Activated CD4-positive, alpha-beta T cell treated with anti-CD3 and anti-CD28 coated beads for 36 hours (primary cell): ENCODE measurements at places on chromosomes 3 and 15. TPM values are rescaled to one million over a fixed set of nuclear protein-coding genes. Genes with fewer than 3 reads are reported as not detected.

GRCh38 chr3:65713016-65713415, 325.7 kb downstream of the MAGI1 start:
- H3K27ac ChIP-seq = no peak overlapping the region
- H3K36me3 ChIP-seq = no peaks in the 10 kb centered on the region
- DNase-seq = no peak

The HCLS1 gene
- 200 TPM for total RNA-seq

DNA sequence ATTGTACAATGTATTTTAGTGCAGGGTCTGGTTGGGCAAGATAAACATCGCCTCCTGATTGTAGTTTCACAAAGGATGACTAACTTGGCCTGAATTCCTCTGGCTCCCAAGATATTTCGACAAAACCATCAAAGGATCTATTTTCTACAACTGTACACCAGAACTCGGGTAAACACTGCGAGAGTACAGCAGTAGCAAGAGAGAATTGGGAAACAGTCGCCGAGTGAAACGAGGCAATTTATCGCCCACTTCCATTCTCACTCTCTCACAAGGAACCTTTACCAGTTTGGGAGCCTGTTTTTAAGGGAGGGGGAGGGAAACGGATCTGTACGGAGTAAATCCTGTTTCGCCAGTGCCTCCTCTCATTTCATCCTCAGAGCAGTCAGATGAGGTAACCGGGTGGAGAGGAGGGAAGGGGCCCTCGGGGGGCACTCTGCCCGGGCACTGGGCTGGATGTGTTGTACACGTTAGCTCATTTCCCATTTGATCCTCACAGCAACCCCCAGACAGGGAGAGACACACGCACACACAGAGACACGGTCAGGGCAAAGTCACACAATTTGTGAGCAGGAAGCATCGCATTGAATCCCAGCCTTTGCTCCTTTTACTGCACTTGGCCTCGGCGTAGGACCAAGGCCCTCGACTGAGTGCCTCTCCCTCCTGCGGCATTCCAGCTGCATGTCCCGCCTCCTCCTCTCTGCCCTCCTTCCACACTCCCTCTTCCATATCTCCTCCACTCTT, 120.1 kb downstream of the LIPC start:
- peak overlapping the region; percentile 10 for H3K27ac ChIP-seq
- no peaks in the 10 kb centered on the region for H3K27me3 ChIP-seq
- no peak for DNase-seq
- H3K4me1 ChIP-seq = peaks cover 13% of the 10 kb centered on the region

The AADACL2 gene
- not detected for total RNA-seq

- peaks cover 2% of the 10 kb centered on the region for H3K27me3 ChIP-seq
- no peak overlapping the region for H3K27ac ChIP-seq
- no peak for DNase-seq
- no peak overlapping the region for H3K4me3 ChIP-seq
Observed at GRCh38 chr3:179852142-179852905, 184.4 kb downstream of the PEX5L start.

The SEMA3G gene
- total RNA-seq = not detected

The CGNL1 gene
- not detected for total RNA-seq

GRCh38 chr3:16373341-16373946, 108.4 kb downstream of the OXNAD1 start:
- peak overlapping the region; percentile 63 for H3K27ac ChIP-seq
- no peak for DNase-seq
- H3K36me3 ChIP-seq = peaks cover 81% of the 10 kb centered on the region

The CDC25A gene
- 32.5 TPM for total RNA-seq

- no peaks in the 10 kb centered on the region for H3K27me3 ChIP-seq
- H3K27ac ChIP-seq = no peak overlapping the region
- H3K4me3 ChIP-seq = no peak overlapping the region
- peaks cover 7% of the 10 kb centered on the region for H3K36me3 ChIP-seq
Observed at GRCh38 chr3:107543666-107544065, 20.9 kb downstream of the BBX start.

The LTK gene
- total RNA-seq = not detected

GRCh38 chr3:154126651-154127050, 5.5 kb downstream of the ARHGEF26 start:
- H3K36me3 ChIP-seq = no peaks in the 10 kb centered on the region
- H3K4me1 ChIP-seq = peaks cover 11% of the 10 kb centered on the region
- H3K27ac ChIP-seq = no peak overlapping the region
- no peak for DNase-seq
- H3K27me3 ChIP-seq = peaks cover 29% of the 10 kb centered on the region

The GOLGA8T gene
- total RNA-seq = not detected

GRCh38 chr3:152039887-152040286, 166.4 kb downstream of the SUCNR1 start:
- no peaks in the 10 kb centered on the region for H3K36me3 ChIP-seq
- H3K27me3 ChIP-seq = no peaks in the 10 kb centered on the region
- H3K4me1 ChIP-seq = peaks cover 3% of the 10 kb centered on the region
- DNase-seq = no peak

DNA sequence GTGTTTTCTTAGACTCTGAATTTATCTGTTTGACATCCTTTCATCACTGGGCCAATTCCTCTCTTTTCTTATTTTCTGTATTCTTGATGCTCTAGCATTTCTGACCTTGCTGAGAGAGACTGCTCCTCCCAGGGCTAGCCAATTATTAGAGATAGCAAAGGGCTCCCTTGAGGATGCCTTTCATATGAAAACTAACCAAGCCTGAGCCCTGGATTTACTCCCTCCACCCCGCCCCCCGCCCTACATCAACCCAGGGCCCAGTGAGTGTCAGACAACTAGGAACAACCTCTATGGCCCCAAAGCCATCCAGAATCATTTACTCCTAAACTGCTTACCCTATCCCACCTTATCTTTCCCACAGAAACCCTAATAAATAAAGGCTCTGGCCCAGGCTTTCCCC, 69.7 kb upstream of the LARS2 start:
- peaks cover under 1% of the 10 kb centered on the region for H3K27me3 ChIP-seq
- DNase-seq = no peak
- H3K27ac ChIP-seq = no peak overlapping the region
- H3K4me3 ChIP-seq = no peak overlapping the region
- H3K36me3 ChIP-seq = no peaks in the 10 kb centered on the region

The LYZL4 gene
- not detected for total RNA-seq

DNA sequence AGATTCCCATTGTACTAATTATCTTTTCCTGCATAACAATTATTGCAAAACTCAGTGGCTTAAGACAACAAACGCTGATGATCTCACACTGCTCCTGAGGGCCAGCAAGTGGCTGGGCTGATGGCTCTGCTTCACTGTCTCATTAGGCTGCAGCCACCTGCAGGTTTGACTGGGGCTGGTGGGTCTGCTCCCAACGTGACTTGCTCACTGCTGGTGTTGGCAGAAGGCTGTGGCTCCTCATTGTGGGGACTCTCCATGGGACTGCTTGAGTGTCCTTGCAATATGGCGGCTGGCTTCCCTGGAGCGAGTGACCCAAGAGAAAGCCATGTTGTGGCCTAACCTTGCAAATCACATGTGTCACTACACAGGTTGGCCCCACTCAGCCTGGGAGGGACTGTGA, 71.1 kb downstream of the PLXNA1 start:
- no peak overlapping the region for H3K27ac ChIP-seq
- no peak overlapping the region for H3K4me3 ChIP-seq
- peaks cover 4% of the 10 kb centered on the region for H3K27me3 ChIP-seq
- no peaks in the 10 kb centered on the region for H3K36me3 ChIP-seq

GRCh38 chr15:63059573-63060216, 17.1 kb downstream of the TPM1 start:
- no peak overlapping the region for H3K4me3 ChIP-seq
- no peak overlapping the region for H3K27ac ChIP-seq
- DNase-seq = no peak
- H3K4me1 ChIP-seq = no peaks in the 10 kb centered on the region

- no peaks in the 10 kb centered on the region for H3K36me3 ChIP-seq
- H3K4me1 ChIP-seq = peaks cover 9% of the 10 kb centered on the region
- peak within 1 kb of the TSS; percentile 70 for H3K27ac ChIP-seq
- peaks cover 39% of the 10 kb centered on the region for H3K27me3 ChIP-seq
- DNase-seq = peak; percentile 71
- H3K4me3 ChIP-seq = peak within 1 kb of the TSS; percentile 84
Observed at GRCh38 chr15:70892002-70892911, at the start of the genes LRRC49 and THAP10. Gene LRRC49 (plus strand): TSS chr15:70892826. CDS start chr15:70892895, 69 bp downstream. Gene THAP10 (minus strand): TSS chr15:70892433. CDS start chr15:70892272, 161 bp downstream.

GRCh38 chr3:53190659-53191058, 29.6 kb downstream of the PRKCD start:
- no peak overlapping the region for H3K27ac ChIP-seq
- H3K36me3 ChIP-seq = peaks cover 5% of the 10 kb centered on the region
- DNase-seq = no peak
- H3K27me3 ChIP-seq = no peaks in the 10 kb centered on the region
- no peak overlapping the region for H3K4me3 ChIP-seq

The GOLGA8J gene
- total RNA-seq = not detected

DNA sequence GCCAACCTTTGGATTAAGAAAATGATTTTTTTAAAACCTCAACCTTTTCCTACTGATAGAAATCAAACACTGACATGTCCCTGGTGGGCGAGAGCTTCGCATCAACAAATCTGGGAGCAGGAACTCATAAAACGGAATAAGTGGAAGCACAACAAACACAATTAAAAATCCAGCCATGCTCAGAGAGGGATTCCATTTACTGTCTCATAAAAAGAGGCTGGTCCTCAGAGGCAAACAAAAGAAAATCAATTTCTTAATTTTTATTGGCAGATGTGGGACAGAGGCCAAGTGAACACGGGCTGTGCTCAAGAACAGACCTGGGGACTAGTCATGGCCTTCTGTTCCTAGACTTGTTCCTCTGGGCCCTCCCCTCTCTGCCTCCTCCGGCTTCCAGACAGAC, 214.5 kb downstream of the NTRK3 start:
- no peak overlapping the region for H3K4me3 ChIP-seq
- no peaks in the 10 kb centered on the region for H3K4me1 ChIP-seq
- peaks cover 3% of the 10 kb centered on the region for H3K27me3 ChIP-seq
- DNase-seq = no peak
- H3K27ac ChIP-seq = no peak overlapping the region
- H3K36me3 ChIP-seq = no peaks in the 10 kb centered on the region

The PEX11A gene
- 4.7 TPM for total RNA-seq

The ACY1 gene
- 90.0 TPM for total RNA-seq

- H3K36me3 ChIP-seq = no peaks in the 10 kb centered on the region
- no peak overlapping the region for H3K27ac ChIP-seq
- no peaks in the 10 kb centered on the region for H3K27me3 ChIP-seq
- H3K4me3 ChIP-seq = no peak overlapping the region
Observed at GRCh38 chr3:74001436-74001835, 376.7 kb upstream of the PDZRN3 start.

The REC114 gene
- not detected for total RNA-seq

DNA sequence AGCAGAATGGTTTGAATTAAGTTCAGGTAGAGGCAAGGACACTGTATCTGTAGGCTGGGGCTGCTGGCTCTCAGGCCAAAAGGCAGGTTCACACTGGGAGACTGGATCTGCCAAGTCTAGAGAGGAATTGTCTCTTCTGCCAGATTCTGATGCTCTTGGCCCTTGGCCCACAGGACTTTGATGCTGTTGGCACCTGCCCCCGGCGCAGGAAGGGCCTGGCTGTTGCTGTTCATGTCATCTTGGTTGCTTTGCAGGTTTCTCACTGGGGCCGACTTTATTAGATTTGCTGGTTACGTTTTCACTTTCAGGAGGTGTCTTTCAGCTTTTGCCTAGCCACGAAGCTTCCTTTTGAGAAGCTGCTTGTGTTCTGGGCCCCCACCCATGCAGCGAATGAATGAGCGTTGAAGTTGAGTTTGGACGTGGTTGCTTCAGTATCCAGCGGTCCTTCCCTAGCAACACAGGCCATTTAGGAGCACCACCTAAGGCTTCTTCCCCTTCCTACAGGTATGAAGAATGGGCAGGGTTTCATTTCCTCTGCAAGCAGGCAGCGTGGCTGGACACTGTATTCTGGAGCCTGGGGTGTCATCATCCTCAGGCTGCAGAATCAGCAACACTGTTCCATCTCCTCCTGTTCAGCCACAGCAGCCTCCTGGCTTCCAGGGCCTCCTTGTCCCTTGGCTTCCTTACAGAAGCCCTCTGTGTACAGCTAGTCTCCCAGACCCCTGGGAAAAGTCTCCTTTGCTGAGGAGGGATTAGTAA, 65.6 kb upstream of the PRR23C start:
- no peak overlapping the region for H3K4me3 ChIP-seq
- DNase-seq = no peak
- H3K36me3 ChIP-seq = no peaks in the 10 kb centered on the region

DNA sequence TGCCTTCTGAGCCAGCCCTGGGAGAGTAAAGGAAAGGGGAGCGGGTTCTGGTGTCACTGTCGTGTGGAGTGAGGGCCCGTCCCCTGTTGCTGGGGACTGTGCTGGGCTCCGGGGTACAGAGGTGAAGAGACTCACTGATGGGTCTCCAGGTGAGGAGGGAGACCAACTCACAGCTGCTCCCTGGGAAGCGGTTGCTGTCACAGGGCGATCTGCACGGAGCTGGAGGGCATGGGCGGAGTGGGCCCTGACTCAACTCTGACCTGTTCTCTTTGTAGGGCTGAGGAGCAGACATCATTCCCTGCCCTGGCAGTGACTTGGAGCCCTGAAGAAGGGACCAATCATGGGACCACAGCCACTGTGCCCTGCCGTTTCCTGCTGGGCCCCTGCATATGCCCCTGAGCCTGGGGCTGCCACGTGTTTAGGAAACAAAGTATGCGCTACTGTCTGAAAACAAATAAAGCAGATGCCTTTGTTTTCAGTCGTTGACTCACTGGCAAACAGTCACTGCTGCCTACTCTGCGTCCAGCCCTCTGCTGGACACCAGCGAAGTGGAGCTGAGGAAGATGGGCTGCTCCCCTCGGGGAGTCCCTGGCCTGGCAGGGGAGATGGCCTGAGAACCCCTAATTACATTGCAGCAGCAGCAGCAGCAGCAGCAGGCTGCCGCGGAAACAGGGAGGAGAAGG, 22.9 kb upstream of the PLXNA1 start:
- no peaks in the 10 kb centered on the region for H3K4me1 ChIP-seq
- H3K4me3 ChIP-seq = no peak overlapping the region
- no peak for DNase-seq
- no peaks in the 10 kb centered on the region for H3K27me3 ChIP-seq

The GOLGA8H gene
- not detected for total RNA-seq

The C2CD4A gene
- 0.73 TPM for total RNA-seq

The CACNA2D3 gene
- not detected for total RNA-seq

The MASP1 gene
- not detected for total RNA-seq

GRCh38 chr3:120853416-120853815, 54.6 kb upstream of the STXBP5L start:
- H3K27ac ChIP-seq = no peak overlapping the region
- H3K4me3 ChIP-seq = no peak overlapping the region
- no peak for DNase-seq
- H3K27me3 ChIP-seq = peaks cover 9% of the 10 kb centered on the region
- no peaks in the 10 kb centered on the region for H3K4me1 ChIP-seq
- H3K36me3 ChIP-seq = no peaks in the 10 kb centered on the region

The TNNC1 gene
- total RNA-seq = 2.7 TPM

GRCh38 chr3:78809966-78810365, 957.8 kb downstream of the ROBO1 start:
- H3K36me3 ChIP-seq = no peaks in the 10 kb centered on the region
- no peaks in the 10 kb centered on the region for H3K4me1 ChIP-seq
- no peak for DNase-seq
- H3K27me3 ChIP-seq = no peaks in the 10 kb centered on the region
- no peak overlapping the region for H3K4me3 ChIP-seq

The TGM5 gene
- not detected for total RNA-seq

- H3K4me3 ChIP-seq = no peak overlapping the region
- H3K4me1 ChIP-seq = peaks cover 9% of the 10 kb centered on the region
- H3K36me3 ChIP-seq = no peaks in the 10 kb centered on the region
- H3K27ac ChIP-seq = no peak overlapping the region
- DNase-seq = peak; percentile 62
Observed at GRCh38 chr3:9715764-9716437, 12.3 kb downstream of the CPNE9 start.

The ZNF80 gene
- 0.27 TPM for total RNA-seq

The POLR2M gene
- 87.2 TPM for total RNA-seq
